ENCODE measurements at places on chromosomes 12 and 14.

- DNase-seq, result no peak
Measured at GRCh38 chr14:22978487-22978837, 3.9 kb downstream of the AJUBA start.

GRCh38 chr12:123657211-123657610 is 13.7 kb upstream of the TCTN2 start:
- no peak for DNase-seq

DNA sequence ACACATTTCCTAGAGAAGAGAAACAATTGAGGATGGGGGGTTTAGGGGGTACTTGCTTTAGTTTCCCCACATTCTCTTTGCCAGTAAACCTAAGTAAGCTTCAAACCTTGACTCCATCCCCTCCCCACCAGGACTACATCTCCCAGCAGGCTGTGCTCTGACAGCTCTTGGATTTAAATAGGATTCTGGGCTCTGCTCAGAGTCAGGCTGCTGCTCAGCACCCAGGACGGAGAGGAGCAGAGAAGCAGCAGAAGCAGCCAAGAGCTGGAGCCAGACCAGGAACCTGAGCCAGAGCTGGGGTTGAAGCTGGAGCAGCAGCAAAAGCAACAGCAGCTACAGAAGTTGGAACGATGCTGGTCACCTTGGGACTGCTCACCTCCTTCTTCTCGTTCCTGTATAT is 20.6 kb downstream of the RDH12 start:
- DNase-seq, result no peak

GRCh38 chr14:31166271-31166561 is 41.4 kb downstream of the HECTD1 start:
- no peak for DNase-seq

DNA sequence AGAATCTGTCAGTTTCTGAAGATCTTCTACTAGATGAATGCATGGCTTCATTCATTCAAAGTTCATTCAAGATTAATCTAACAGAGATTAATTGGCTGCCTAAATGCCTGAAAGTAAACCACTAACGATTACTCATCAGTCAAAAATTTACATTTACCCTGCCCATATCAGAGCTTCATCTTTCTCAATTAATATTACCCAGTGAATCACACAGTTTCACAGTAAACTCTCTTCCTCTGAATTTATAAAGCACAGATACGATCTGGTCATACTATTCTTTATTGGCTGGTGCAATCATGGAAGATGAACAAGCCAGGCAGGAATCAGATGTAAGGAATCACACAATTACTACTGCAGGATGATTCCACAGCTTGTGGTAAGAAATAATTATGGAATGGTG is 377.7 kb downstream of the SLC16A7 start:
- DNase-seq, result no peak

GRCh38 chr12:4564818-4565217 is 2.8 kb downstream of the DYRK4 start:
- DNase-seq, result no peak

DNA sequence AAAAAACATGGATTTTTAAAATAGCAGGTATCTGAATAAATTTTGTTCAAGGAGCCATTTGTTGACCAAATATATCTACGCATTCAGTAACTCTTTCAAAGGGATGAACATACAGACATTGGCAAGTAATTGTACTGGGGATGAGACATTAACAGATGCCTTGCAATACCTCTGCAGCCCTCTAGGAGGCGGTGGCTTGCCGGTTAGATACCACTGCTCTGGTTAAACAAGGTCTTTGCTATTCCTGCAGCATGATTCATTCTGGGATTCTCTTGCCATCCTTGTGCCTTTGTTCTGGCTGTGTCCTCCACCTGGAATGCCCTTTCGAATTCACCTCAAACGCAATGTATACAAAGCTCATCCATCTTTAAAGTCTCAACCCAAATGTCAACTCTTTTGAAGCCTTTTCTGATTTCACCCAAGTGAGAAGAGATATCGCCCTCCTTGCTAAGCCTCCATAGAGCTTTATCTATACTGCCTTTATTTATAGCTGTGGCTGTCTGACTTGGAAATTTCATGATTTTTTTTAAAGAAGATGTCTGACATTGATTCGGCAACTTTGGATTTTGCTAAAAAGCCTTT is 131.0 kb upstream of the SRRM4 start:
- DNase-seq, result no peak

DNA sequence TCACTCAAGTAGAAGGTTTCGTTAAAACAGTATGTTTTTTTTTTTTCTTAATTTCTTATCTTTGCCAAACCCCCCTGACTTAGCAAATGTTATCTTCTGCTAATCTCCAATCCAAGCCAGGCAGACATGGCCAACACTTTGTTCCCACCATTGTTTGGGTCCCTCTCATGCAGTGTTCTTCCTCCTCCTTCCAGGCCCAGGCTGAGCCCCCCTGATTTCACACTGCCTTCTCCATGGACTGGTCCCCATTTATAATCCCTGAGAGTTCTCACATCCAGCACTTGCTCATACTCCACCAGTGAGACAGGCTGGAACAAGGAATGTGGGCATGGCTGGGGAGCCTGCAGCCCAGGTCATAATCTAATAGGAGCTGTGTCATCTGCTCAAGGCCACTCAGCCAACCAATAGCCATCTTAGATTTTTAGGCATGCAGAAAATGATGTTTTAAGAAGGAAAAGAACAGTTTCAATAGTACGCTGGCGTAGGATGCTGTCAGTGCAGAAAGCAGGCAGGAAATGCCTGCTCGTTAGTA is 238.4 kb upstream of the CCDC196 start:
- DNase-seq, result no peak

DNA sequence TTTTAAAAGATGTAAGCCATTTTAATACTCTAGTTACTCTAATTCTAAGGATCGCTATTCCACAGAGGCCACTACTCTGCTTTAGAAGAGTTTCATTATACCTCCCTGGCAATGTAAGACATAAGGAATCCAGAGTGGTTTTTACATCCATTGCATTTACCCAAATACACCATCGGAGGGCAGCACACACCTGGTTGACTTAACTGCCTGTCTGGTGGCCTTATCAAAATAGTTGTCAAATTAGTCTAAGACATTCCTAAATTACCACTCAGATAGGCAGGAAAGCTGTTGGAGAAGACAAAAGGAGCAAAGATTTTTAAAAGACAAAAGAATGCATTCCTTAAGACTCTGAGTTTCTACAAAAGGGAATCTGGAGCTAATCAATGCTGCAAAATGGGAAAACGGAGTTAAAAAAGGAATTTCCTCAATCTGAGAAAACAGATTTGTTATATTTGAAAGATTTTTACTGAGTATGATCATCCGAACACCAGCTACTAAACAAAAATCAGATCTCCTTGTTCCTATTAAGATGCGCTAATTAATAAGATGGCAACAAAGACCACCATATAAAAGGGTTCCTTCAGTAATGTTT is 33.8 kb upstream of the FGD4 start:
- peak; percentile 50 for DNase-seq

DNA sequence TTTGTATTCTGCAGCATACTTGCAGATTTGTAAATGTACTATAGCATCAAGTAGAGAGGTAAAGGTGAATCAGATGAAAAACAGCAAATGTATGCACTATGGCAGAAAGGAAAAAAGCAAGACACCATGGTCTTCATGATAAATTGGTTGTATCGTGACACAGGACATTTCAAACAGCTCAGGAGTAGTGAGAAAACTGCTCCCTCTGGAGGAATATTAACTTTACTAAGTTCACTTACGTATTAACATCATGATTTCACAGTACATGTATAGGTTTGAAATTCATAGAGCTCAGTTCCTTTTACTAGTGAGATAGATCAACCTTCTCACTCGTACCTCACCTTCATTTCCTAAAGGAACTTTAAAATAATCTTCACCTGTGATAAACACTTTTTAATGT is 6.5 kb downstream of the MBIP start:
- DNase-seq, result no peak

DNA sequence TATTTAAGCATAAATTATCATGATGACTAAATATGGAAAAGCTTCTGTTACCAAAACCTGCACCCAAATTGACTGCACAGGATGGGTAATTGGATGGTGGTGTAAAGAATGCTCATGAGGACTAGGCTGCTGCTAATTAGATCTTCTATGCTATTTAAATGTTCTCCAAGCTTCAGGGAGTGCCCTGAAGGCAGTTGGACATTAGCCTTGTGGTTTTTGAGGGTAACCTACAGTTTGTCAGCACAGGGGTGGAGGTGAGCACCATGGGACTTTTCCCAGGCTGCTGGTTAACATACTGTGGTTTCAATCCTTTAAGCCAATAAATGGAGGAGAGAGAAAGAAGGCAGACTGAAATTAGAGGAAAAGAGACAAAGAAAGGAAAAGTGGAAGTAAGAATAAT is 145.0 kb downstream of the WIF1 start:
- no peak for DNase-seq

GRCh38 chr14:69572841-69573135 is 1.9 kb downstream of the CCDC177 start:
- DNase-seq, result no peak

DNA sequence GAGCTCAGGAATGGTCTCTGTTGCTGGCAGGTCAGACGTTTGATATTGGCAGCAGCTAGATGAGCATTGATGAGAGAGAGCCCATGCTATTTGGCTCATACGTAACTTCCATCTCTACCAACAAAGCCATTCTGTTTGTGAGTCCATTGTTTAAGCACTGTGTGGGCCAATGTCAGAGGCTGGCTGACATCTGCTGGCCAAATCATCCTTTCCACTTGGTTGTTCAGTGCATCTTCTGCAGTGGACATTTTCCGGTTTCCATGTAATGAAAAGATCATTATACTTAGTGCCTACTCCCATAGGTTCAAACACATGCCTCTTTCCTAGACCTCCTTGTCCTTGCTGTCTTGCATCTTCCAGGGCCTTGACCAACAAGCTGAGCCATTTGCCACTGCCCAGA is 59.2 kb downstream of the IFT81 start:
- DNase-seq, result no peak

- no peak for DNase-seq
Measured at GRCh38 chr12:123164222-123164621, 13.3 kb upstream of the PITPNM2 start.

GRCh38 chr12:22173177-22173576 is 127.2 kb downstream of the CMAS start:
- DNase-seq, result no peak

DNA sequence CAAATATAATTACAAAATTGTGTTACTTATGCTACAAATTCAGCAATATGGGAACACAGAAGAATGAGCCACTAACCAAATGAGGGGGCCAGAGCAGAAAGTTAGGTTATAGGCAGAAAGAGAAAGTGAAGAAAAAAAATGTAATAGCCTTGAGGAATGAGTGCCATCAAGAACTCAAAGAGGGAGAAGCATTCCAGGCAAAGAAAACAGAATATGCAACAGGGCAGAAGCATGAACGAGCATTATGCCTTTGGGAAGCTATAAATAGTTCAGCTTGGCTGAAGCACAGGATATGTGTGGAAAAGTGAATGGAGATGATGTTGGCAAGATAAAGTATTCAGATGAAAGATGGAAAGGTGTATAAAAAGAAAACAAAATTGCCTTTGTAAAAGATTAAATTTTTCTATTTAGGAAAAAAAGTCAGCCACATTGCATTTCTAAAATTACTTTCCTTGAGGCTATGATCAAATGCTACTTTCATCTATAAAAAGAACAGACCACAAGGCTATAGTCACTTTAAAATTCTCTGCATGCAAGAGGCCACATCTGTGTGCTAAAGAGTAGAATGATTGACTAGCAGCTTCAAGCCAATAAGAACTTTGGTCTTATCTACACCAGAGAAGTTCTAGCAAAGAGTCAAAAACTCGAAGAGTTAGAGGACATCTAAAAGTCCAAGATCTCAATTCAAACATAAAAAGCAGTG is 193.6 kb upstream of the GARIN6 start:
- no peak for DNase-seq

- no peak for DNase-seq
Measured at GRCh38 chr12:52221912-52222457, 11.1 kb upstream of the KRT7 start.

GRCh38 chr14:84028080-84028604 is 1501.8 kb upstream of the FLRT2 start:
- no peak for DNase-seq

GRCh38 chr12:104856531-104856930 is 101.6 kb downstream of the SLC41A2 start:
- no peak for DNase-seq

- DNase-seq, result no peak
Measured at GRCh38 chr12:105317942-105318621, 12.4 kb upstream of the C12orf75 start.

DNA sequence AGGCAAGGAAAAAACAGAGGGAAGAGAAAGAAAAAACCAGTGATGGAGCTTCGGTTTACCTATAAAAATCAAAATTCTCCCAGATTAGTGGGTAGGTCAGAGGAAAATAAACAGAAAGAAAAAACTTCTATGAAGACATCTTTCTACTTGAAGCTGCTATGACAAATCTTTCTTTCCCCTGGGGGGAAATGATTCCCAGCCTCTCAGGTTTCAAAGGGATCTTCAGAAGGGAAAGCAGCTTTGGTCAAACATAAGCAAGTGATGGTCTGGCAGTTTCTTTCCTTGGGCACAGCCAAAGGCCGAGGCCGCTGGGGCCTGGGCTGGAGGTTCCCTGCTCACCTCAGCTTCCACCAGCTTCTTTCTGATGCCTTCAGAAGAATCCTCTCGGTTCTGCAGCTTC is 104.5 kb downstream of the PRKAB1 start:
- no peak for DNase-seq

- DNase-seq, result no peak
Measured at GRCh38 chr12:74401035-74401434, 136.6 kb upstream of the ATXN7L3B start.

- DNase-seq, result no peak
Measured at GRCh38 chr14:58650857-58651256, 13.1 kb downstream of the DACT1 start.

- no peak for DNase-seq
Measured at GRCh38 chr12:111764120-111764821, 2.5 kb upstream of the ALDH2 start.

GRCh38 chr12:123919980-123920360 is 52.7 kb downstream of the CCDC92 start:
- no peak for DNase-seq

DNA sequence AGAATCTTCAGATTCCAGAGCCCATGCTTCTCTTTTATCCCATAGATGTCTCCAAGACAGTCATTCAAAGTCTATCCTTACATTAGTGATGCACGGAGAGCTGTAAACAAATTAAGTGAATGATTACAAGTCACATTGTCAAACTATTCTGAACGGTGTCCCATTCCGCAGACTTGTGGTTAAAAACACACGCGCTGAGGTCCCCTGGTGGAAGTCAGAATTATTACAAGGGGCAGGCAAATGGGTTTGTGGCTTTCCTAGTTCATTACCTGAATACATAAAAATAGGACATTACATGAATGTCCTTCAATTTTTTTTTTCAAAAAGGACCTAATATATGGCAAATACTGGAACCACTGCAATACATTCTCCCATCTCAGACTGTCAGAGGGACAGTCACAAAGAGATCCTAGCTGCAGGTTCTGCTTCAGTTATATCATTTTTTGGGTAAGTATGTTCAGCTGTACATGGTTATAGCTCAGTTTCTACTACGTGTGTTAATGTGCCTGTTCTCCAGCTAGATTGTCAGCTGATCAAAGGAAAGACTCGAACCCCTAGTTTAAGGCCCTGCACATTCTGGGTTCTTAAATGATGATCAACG is 53.1 kb upstream of the STON2 start:
- peak; percentile 27 for DNase-seq

- DNase-seq, result no peak
Measured at GRCh38 chr14:33541171-33541570, 409.7 kb downstream of the EGLN3 start.

- DNase-seq, result no peak
Measured at GRCh38 chr12:58502226-58502625, 418.1 kb downstream of the LRIG3 start.

- DNase-seq, result no peak
Measured at GRCh38 chr12:116878567-116879508, 2.4 kb downstream of the HRK start.

Measured in CD8-positive, alpha-beta memory T cell (primary cell).